ENCODE measurements at places on chromosomes 6 and 20. TPM values are rescaled to one million over a fixed set of nuclear protein-coding genes. Genes with fewer than 3 reads are reported as not detected.

Gene VGLL2
- total RNA-seq = not detected

Gene C6orf52
- total RNA-seq = not detected

Gene CGAS
- total RNA-seq = 11.3 TPM

Gene NR2E1
- total RNA-seq = not detected

Gene SNAI1
- 3.7 TPM for total RNA-seq
